Heart left ventricle (tissue), 16 donors: ENCODE measurements at places on chromosomes 13 and 19.
A peak's percentile ranks its signal among the peaks of the same experiment; 100 is the strongest.

- DNase-seq, result no peak
Observed at GRCh38 chr13:57437587-57437986, 194.0 kb upstream of the PCDH17 start.

GRCh38 chr13:86907156-86907555, 764.0 kb upstream of the SLITRK5 start:
- DNase-seq, result no peak

GRCh38 chr19:49210901-49211451, 53.4 kb downstream of the TRPM4 start:
- DNase-seq, result no peak

GRCh38 chr13:79346300-79346914, 59.6 kb downstream of the RBM26 start:
- DNase-seq, result no peak

GRCh38 chr13:78779608-78780007, 120.7 kb upstream of the OBI1 start:
- no peak for DNase-seq

DNA sequence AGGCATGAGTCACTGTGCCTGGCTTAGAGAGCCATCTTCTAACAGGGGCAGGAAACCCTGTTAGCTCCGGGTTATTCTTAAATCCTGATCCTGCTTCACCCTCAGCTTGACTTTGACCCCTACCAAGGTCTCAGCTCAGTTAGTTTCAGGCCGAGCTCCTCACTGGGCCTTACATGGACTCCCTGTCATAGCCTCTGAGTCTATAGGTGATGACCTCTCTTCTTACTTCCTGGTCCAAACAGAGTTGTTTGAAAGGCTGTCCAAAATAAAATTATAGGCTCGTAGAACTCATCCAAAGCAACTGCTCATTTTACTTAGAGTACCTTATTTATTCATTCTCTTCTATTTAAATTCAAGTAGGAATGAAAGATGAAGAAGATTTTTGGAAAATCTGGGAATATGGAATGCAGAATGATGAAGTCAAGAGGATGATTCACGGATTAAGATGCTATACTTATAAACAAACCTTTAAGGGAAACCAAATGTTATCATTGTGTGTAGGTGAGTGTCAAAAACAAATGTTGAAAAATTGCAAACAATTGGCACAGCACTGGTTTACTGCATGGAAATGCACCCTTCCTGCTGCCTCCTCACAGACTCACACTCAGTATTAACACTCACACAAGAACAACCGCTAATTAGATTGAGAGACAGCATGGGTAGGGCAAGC, 174.1 kb downstream of the RGCC start:
- no peak for DNase-seq

DNA sequence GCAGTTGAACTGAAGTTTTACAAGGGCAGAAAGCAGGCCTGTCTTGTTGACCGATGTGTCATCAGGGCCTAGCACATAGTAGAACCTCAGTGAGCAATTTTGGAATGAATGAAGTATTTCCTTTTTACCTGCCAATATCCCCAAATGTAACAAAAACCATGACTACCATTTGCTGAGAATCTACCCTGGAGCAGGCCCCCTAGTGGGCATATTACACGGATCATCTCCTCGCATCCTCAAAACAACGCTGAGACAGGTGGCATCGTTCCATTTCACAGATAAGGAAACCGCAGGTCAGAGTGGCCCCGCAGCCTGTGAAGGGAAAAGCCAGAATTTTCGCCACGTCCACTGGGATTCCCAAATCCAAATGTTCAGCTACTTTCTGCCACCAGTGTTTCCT, 77.9 kb downstream of the CACNA1A start:
- no peak for DNase-seq

DNA sequence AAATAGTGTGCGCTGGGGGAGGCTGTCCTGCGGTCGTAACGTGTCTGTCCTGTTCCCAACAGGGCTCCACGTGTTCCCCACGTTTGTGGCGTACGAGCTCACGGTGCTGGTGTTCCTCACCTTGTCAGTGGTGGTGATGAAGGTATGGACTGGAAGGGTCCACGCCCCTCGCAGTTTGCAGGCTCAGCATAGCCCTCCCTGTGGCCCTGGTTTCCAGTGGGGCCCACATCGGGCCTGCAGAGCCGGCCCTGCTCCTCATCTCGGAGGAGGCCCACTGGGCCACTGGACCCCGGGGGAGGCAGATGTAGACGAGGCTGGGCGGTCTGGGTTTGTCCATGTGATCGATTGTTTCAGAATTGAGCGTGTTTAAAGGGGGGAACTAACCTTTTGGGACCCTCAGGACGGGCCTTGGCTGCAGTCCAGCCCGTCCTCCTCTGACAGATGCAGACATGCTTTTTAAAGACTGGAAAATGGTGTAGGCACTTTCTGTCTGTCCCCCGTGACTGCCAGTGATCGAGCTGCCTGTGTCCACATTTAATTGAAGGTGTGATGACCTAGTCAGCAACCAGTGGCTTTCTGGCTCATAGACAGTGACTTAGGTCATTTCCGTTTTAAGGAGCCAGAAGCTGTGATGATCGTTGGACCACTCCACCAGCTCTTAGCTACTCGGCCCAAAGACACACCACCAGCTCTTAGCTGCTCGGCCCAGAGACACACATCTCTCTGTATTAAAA, 37.1 kb upstream of the TFDP1 start:
- peak; percentile 40 for DNase-seq
